ENCODE measurements at places on chromosomes 3 and 15.
A peak's percentile ranks its signal among the peaks of the same experiment; 100 is the strongest.

DNA sequence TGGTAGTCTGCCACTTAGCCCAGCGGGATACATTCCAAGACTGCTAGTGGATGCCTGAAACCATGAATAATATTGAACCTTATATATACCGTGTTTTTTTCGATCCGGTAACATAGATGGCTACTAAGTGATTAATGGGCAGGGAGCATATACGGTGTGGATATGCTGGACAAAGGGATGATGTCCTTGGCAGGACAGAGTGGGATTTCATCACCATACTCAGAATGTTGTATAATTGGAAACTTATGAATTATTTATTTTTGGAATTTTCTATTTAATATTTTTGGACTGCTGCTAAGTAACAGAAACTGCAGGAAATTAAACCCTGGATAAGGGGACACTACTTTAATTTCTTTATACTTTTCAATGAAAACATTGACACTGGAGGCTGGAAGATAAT lies 53.2 kb downstream of the ASTE1 start:
- DNase-seq: no peak

GRCh38 chr3:50572158-50572557 lies 2.8 kb downstream of the HEMK1 start:
- DNase-seq: peak; percentile 55

GRCh38 chr3:13112521-13113345 lies 39.5 kb upstream of the IQSEC1 start:
- DNase-seq: no peak

DNA sequence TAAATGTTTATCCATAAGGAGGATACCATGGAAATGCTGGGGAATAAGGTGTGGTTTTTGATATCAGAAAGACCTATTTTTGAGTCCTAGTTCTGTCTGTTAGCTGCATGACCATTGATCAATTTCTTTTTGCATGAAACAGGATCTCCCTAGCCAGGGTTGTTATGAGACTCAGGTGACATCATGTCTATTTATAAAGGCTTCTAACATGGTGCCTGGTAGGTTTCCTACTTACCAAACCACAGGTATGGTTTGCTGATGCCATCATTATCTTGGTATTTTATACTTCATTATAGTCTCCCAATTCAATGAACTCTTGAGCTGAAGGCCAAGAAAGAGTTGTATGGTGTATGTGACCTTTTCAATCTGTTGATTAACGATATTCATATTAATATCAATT lies 144.0 kb downstream of the CLSTN2 start:
- DNase-seq: no peak

GRCh38 chr3:196232154-196232881 lies 16.0 kb downstream of the SLC51A start:
- DNase-seq: no peak
